Pons (tissue), 1 donor: ENCODE measurements at places on chromosomes 7 and 10.

GRCh38 chr10:33815776-33816175, 481.3 kb upstream of the NRP1 start:
- no peak for DNase-seq

DNA sequence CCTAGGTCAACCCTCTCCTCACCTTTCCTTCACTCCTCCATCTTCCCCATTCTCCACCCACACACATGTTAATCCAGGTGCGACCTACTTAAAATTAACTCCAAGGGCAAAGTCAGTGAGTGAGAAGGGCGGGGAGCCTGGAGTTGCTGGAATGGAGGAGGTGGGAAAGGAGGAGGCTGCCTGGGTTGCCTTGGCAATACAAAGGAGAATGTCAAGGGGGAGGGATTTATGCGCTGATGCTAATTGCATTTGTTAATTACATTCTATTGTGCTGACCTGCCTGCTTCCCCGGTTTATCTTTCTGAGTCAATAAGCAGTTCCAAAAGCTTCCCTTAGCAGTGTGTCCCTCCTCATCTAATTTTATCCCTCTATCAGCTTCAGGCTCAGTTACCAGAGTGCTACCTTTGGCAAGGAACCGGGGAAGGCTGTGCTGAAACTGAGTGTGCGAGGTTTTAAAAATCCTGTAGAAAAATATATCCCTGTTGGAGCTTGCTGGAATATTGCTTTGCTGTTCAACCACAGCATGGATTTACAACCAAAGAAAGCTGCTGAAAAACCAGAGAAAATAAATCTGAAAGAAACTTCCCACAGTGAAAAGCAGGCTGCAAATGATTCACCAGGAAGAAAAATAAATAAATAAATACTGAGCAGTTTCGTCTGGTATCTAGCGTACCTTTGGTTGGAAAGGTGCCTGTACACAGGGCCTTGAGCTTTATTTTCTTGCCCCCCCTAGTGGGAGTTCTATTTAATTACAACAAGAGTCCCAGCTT, 113.2 kb upstream of the DGKB start:
- DNase-seq, result peak; percentile 72

- DNase-seq, result no peak
These were observed 131.1 kb upstream of the PTN start for GRCh38 chr7:137474540-137475026.

DNA sequence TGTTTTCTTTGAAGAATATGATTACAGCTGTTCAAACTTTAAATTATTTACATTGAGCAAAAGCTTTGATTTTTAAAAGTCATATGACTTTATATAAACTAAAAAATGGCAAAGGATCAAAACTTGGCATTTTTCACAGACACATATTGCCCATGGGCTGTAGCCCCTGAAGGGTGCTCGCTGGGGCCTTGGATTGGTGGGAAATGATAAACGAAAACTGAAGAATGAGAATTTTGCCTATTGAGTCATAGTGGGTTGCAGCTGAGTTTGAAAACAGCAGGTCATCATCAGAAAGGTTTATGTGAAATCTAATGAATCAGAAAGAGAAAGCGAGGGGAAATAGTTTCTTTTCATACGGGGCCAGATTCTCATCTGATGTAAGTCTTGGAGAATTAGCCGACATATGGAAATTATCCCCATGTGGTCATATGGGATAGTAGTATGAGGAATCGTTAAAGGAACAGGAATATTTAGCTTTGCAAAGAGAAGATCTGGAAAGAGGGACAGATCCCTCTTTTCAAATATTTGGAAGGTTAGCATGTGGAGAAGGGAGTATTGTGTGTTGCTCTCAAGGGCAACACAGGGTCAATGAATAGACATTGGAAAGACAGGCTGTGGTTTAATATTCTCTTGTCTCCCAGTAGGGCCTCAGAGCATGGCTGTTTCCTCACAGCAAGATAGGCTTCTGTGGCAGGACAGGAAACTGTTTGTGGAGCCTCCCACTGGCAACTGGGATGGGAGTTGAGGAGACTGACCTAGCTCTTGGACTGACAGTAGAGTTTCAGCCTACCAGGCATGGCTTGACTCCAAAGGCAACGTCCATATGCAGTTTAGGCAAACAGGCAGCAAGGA, 119.0 kb downstream of the FZD1 start:
- no peak for DNase-seq
